ENCODE measurements at places on chromosomes 7 and 10.
A peak's percentile ranks its signal among the peaks of the same experiment; 100 is the strongest.

GRCh38 chr10:52526251-52526823 lies 212.3 kb downstream of the DKK1 start:
- no peak for DNase-seq

- DNase-seq = peak; percentile 78
These were observed 44.8 kb upstream of the GRID1 start for GRCh38 chr10:86411281-86411841.

GRCh38 chr10:16341637-16342036 lies 95.2 kb upstream of the PTER start:
- DNase-seq = no peak

DNA sequence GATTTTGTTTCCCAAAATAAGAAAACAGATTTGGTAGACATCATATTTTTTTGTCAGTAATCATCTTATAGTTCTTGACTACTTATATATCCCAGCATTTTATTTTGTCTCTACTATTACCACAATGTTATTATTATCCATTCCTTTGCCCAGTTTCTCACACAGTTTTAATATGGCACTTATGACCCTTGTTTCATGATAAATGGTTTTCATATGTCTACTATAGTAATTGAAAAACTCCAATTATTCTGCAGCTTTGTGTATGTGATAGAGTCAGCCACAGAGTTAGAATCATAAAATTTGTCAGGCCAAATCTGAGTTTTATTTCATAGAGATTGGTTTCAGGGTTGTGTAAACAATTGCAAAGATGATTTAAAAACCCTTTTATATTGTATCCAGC lies 203.9 kb downstream of the MALRD1 start:
- no peak for DNase-seq

GRCh38 chr10:51077074-51077473 lies 2.8 kb downstream of the PRKG1 start:
- DNase-seq = no peak

GRCh38 chr7:128347647-128348097 lies 4.0 kb upstream of the RBM28 start:
- no peak for DNase-seq

GRCh38 chr7:15507171-15507570 lies 54.6 kb downstream of the AGMO start:
- DNase-seq = no peak

DNA sequence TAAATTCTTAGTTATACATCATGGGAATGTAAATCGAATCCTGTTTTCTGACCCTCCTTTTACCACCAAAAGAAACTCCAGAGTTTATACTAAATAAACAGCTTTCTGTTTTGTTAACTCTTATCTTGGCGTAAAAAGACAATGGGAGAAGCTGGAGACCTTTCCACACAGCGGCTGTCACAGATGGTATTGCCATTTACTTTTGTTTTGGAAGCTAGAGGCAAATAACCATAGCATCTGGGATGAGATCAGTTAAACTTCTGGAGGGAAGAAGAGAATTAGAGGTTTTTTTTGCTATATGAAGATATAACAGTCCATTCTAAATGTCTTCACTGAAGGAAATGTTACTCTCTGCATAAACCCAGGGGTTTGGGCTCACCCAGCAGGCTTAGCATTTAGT lies 258.9 kb downstream of the REEP3 start:
- no peak for DNase-seq

DNA sequence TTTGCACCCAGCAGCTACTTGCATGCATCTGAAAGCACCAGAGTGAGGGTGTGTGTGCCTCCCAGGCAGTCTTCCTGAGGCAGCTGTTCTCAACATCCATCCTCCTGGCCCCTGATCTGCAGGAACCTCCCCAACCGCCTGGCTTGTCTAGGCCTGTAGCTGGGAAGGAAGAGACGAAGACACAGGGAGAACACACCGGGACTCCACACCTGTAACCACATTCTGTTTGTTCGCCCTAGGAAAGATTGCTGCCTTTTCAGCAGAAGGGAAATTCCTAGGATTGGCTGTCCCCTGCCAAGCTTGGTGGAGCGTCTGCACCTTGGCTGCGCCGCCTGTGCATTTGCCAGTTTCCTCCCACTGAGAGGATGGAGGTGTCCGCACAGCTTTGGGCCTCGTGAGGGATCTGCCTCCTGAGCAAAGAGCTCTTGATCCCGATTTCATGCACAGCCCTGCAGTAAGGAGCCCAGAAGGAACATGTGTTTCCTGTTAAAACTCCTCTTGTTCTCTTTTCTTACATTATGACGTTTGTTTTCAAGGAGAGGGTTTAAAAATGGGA lies 154.6 kb downstream of the TPST1 start:
- DNase-seq = no peak

Data from AG09309 (cell line).